ENCODE measurements at places on chromosomes 12 and 14.
A peak's percentile ranks its signal among the peaks of the same experiment; 100 is the strongest.

DNA sequence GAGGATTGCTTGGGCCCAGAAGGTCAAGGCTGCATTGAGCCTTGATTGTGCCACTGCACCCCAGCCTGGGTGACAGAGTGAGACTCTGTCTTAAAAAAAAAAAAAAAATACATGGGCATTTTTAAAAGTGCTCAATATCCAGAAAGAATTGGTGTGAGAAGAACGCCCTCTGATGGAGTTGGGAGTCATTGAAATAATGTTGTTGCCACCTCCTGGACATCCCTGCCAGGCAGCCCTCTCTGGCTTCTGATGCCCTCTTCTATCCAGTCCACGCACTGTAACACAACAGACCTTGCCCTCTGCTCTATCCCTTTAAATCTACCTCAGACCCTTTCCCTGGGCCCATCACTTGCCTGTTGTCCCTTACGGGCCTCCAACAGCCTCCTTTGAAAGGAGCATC is 4.9 kb downstream of the PTGDR start:
- ATAC-seq = no peak

DNA sequence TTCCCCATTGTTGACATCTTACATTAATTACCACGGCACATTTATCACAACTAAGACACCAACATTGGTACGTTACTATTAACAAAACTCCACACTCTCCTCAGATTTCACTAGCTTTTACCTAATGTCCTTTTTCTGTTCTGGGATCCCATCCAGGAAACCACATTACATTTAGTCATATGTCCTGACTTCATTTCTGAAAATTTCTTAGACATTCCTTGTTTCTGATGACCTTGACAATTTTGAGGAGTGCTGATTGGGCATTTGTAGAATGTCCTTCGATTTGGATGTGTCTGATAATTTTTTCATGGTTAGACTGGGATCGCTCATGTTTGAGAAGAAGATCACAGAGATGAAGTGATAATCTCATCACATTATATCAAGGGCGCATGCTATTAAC is 34.6 kb upstream of the ACSM4 start:
- ATAC-seq = no peak

DNA sequence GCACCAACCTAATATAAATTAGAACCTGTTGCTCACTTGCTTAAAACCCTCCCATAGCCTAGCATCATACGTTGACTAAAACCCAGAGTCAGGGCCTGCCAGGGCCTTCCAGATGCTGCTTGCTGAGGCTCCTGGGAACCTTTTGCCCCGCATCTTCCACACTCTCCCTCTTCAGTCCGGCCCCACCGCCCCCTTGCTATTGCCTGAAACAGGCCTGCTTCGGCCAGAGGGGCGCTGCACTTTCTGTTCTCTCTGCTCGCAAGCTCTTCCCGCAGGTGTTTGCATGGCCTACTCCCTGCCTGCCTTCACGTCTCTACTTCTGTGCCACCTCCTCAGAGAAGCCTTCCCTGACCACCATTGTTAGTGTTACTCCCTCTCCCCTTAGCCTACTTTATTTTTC is 13.7 kb upstream of the TCTN2 start:
- ATAC-seq = no peak

DNA sequence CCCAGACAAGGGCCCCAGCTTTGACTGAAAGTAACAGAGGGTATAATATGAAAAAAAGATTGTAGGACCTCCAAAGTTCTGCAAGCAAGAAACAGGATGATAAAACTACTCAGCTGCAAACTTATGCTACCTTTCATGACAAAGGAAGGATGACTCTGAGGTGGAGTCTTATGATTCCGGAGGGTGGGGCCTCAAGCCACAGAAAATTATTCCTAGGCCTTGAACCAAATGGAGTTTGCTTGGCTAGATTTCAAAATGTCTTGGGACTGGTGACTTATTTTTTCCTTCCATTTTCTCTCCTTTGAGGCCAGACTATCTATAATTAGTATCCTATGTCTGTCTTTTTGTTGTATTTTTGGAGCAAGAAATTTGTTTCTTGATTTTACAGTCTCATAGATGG is 336.4 kb downstream of the LRIG3 start:
- no peak for ATAC-seq

DNA sequence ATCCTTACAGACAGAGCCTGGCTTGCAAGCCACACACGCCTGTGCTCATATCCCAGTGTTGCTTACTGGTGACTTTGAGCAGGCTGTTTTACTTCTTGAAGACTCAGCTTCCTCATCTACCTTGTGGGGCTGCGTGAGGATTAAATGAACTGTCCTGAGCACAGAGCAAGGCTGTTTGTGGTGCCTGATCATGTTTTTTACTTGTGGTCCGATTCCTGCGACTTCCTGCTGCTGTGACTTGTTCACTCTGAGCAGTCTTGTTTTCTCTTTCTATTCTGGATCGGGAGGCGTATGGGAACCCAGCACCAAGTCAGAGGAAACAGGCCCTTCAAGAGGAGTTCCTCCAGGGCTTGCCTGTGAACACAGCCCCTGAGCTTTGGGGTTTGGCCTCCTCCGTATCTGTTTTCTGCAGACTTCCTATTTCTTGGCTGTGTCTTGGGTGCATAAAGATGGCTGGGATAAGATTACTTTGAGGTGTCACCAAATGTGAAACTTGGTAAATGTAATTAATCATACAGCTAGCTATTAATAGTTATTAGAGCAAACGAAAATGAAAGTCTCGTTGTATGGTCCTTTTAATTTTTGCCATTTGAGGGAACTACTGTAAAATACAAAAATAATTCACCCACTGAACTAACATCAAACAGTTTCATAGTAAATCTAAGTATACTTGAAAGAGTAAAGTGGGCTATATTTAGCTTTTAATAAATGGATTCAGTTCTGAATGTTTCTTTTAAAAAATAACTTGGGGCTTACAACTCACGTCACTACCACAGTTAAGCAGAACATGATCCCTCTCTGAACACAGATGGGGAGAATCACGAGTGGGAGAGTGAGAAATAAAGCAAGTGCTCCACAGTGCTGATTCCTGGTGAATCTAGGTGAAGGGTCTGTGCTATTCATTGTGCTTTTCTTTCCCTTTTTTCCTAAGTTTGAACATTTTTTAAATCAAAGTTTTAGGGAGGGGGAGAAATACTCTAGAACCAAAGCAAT is 251.5 kb downstream of the FOXN3 start:
- peak; percentile 61 for ATAC-seq

DNA sequence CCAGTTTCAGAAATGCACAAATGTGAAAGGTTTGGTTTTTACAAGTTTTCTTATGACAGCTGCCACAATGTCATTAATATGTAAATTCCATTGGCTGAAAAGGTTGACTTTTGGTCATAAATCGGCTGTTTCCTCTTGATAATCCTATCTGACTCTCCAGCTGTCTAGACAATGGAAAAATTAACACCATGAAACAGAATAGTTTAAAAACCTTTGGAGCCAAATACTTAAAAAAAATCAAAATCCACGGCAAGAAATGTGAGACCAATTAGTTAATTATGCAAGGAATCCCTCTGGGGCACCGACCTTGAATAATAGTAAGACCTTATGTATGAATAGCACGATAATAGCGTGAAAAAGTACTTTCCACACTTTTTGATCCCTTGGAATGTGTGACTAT is 138.0 kb downstream of the ZNF664 start:
- no peak for ATAC-seq

DNA sequence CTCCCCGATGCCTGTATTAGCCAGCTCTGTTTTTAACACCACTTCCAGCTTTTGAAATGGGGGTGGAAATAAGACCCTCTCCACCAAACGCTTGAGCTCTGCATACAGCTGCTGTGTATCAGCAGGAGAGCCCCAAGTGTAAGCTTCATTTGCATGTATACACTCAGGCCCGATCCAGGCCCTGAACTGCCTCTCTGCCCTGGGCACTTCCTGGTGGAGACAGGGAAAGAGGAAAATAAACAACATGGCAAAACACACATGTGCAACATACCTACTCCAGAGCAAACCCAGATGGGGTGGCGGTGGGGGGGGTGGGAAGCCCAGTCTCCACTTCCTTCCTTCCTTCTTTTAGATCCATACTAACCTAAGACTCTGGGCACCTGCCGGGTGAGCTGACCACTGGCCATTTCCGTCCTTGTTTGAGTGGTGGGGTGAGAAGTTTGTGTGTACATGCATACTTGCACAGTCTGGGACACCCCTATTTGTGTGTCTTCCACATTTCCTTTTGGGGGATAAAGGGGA is 55.3 kb downstream of the RBM19 start:
- no peak for ATAC-seq

DNA sequence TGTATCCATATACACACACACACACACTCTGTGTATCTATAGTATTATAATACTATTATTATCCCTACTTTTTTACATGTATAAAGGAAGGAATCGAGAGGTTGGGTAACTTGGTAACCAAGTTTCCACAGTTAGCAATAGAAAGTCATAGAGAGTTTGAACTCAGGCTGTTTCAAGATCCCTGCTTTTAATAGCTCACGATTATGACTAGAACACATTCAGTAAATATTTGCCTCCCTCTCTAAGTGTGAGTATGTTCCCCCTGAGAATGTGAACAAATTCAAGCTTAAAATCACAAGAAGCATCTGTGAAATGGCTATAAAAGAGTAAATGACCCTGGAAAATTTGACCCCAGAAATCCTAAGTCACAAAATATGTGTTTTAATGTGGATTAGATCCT is 11.0 kb upstream of the REP15 start:
- no peak for ATAC-seq

DNA sequence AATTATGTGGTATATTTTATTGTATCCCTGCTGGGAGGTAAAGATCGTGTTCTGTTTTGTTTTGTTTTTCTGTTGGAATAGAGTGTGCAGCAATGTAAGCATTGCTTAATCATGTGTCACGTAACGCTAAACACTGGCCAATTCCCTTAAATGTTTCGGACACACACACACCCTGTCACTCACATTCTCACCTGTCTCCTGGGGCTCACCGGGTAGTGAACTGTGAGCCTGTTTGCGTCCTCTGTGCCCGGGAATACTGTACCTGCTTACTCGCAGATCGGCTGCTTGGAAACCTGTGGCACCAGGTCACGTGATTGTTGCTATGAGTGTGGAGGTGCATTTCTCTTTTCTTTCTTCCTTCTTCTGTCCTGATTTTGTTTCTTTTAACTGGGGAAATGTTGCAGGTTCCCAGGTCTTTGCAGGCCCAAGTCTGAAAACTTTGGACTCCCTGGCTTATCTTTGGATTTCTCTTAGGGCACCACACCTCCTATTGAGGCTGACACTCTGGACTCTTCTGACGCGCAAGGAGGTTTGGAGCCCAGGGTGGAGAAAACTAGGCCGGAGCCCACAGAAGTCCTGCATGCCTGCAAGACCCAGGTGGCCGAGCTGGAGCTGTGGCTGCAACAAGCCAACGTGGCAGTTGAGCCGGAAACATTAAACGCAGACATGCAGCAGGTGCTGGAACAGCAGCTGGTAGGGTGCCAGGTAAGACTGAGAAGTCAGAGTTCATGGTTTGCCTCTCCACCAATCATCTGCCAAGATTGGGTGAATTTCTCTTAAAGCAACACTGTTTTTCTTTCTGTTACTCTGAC is 181.1 kb downstream of the ESR2 start:
- ATAC-seq = no peak

DNA sequence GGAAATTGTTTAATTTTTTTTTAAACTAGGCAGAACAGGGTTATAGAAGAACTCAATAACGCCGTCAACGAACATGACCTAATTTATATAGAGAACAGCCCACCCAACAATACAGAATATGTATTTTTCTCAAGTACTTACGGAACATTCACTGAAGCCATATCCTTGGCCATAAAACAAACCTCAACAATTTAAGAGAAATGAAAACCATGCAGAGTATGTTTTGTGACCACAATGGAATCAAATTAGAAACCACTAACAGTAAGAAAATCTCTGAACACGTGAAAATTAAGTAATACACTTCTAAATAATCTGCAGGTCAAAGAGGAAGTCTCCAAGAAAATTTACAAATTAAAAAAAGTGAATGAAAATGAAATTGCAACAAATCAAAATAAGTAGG is 9.4 kb downstream of the SART3 start:
- ATAC-seq = no peak

DNA sequence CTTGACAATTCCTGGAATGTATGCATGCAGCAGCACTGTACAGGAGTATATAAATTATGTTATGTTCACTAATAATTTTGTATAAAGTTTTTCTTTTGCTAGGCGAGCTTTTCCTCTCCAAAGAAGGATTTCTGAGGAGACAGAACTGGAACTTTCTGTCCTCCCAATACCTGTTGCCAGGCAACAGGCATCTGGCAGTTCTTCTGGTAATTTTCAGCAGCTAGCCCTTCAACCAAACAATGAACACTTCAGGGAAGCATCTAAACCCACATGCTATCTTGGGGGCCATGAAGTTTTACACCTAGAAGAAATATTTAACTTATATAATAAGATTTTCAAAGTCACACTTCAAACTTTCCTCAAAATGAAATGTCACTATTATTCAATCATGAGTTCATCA is 162.9 kb upstream of the SYT10 start:
- ATAC-seq = no peak

All from gastroesophageal sphincter (tissue), 4 donors.